Ascending aorta (tissue), 2 donors: ENCODE measurements at places on chromosomes 3 and 15. TPM values are rescaled to one million over a fixed set of nuclear protein-coding genes. Genes with fewer than 3 reads are reported as not detected.

DNA sequence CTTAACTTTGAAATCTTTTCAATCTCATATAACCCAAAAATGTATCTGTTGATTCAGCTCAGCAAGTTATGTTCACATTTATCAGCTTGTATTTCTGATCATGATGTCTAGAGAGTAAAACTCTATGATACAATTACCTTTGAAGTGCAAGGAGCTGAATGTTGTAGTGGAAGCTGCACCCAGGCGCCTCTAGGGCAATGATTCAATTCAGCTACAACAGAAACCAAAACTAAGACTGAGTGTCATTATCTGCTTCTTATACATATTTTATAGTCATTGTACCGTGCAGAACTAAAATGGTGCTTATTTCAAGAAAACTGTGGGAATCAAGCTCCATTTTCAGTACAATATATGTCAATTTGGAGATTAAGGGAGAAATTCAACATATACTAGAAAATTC lies 1237.5 kb downstream of the ZPLD1 start:
- H3K27ac ChIP-seq = no peak overlapping the region
- no peak overlapping the region for H3K4me3 ChIP-seq
- H3K27me3 ChIP-seq = no peaks in the 10 kb centered on the region

GRCh38 chr3:136545664-136546268 lies 206.4 kb downstream of the STAG1 start:
- no peaks in the 10 kb centered on the region for H3K36me3 ChIP-seq
- H3K27ac ChIP-seq = no peak overlapping the region
- H3K4me1 ChIP-seq = no peaks in the 10 kb centered on the region

DNA sequence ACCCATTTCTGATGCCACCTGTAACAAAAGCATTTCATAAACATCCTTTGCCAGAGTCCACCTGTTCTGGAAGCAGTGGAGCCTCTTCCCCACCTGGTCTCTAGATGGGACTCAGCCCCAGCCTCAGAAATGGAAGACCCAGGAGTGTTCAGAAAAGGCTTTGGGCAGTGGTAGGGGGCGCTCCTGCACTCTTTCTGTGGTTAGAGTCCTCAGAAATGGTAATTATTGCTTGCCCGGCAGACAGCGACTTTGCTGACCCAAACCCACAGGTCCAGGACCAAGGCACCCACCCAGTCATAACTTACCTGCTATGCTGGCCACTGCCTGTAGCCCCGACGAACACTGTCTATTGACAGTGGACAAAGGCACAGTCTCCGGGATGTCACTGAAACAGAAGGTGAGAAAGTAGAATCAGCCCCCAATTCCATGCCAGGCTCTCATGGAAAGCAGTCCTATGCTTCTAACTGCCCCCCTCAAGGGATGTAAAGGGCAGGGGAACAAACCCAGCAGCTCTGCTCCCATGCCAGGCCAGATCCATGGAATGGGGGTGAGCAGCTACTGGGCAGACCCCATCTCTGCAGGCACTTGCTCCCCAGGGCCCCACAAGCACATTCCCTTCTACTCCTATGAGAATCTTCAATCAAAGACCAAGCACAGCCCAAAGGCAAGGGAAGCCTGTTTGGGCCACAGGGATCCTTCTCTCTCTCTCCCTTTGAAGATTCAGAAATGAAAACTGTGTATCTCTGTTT lies 5.1 kb downstream of the ACAA1 start:
- no peak overlapping the region for H3K27ac ChIP-seq
- peaks cover 76% of the 10 kb centered on the region for H3K36me3 ChIP-seq
- DNase-seq = no peak
- no peaks in the 10 kb centered on the region for H3K27me3 ChIP-seq
- H3K4me1 ChIP-seq = no peaks in the 10 kb centered on the region
- H3K4me3 ChIP-seq = no peak overlapping the region

GRCh38 chr3:56404884-56405283 lies 63.4 kb downstream of the ERC2 start:
- no peak for DNase-seq
- H3K27ac ChIP-seq = no peak overlapping the region
- no peaks in the 10 kb centered on the region for H3K36me3 ChIP-seq
- H3K4me1 ChIP-seq = no peaks in the 10 kb centered on the region
- no peaks in the 10 kb centered on the region for H3K27me3 ChIP-seq

GRCh38 chr3:185363662-185364203 lies 797 bp downstream of the MAP3K13 start:
- peak overlapping the region; percentile 51 for H3K4me3 ChIP-seq
- H3K36me3 ChIP-seq = no peaks in the 10 kb centered on the region
- H3K27ac ChIP-seq = peak overlapping the region; percentile 35
- DNase-seq = no peak

DNA sequence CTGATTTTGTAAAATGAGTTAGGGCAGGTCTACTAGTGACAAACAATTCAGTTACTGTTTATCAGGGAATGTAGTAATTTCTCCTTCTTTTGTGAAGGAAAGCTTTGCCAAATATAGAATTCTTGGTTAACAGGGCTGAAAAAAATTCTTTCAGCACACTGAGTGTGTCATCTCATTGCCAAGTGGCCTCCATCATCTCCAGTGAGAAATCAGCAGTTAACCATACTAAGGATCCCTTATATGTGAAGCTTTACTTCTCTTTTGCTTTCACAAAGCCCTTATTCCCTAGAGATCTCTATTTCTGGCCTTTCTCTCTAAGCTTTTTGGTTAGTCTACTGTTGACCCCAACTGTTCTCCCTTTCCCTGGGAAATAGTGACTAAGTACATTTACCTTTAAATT lies 269.1 kb downstream of the SCAPER start:
- DNase-seq = no peak
- H3K27ac ChIP-seq = no peak overlapping the region
- no peaks in the 10 kb centered on the region for H3K36me3 ChIP-seq
- no peak overlapping the region for H3K4me3 ChIP-seq
- no peaks in the 10 kb centered on the region for H3K4me1 ChIP-seq
- no peaks in the 10 kb centered on the region for H3K27me3 ChIP-seq

TMEM212 gene
- total RNA-seq = not detected
